ENCODE measurements at places on chromosomes 1 and 21.

GRCh38 chr1:182056601-182057366 is 4.7 kb downstream of the ZNF648 start:
- DNase-seq, result no peak

- DNase-seq, result no peak
These were observed 89.5 kb downstream of the ZC3H11B start for GRCh38 chr1:219523411-219523810.

- no peak for DNase-seq
These were observed 84.8 kb downstream of the KCND3 start for GRCh38 chr1:111904478-111905218.

DNA sequence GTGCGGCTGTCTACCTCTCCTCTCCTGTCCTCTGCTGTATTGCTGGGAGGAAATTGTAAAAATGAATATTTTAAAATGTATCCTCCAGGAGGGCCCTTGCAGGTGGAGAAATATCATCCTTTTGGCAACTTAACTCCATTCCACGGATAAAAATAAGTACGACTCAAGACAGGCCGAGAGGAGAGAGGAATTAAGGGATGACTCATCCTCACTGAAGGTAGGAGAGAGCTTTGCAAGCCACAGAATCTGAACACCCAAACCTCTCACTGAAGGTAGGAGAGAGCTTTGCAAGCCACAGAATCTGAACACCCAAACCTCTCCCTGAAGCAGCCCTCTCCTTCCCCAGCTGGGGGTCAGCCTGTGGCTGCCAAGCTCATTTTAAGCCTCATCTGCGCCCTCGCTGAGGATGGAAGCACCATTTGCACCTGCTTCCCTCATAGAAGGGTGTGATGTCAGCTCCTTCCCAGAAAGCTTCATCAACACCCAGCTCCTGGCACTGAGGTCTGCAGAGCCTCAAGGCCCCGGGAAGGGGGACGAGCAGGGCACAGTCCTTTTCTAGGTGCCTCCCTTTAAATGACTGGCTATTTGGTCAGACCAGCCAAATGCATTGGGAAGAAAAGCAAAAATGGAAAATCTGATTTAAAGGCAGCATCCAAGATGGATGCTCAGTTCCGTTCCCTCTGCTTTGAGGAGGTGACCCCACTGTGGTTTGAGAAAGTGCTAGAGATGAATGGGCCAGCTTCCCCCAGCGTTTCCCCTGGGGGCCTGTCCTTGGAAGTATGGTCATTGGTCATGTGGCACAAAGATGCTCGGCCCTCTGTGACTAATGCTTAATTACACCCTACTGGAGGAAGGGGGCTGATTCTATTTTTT is 12.9 kb upstream of the SELENON start:
- no peak for DNase-seq

- DNase-seq, result no peak
These were observed 12.2 kb downstream of the CTSS start for GRCh38 chr1:150753416-150753815.

GRCh38 chr1:147377263-147378246 is 135.1 kb downstream of the CHD1L start:
- no peak for DNase-seq

- DNase-seq, result peak; percentile 56
These were observed 11.0 kb downstream of the PRDM15 start for GRCh38 chr21:41868062-41868710.

GRCh38 chr1:235108185-235108593 is 20.4 kb downstream of the TOMM20 start:
- no peak for DNase-seq

- no peak for DNase-seq
These were observed 5.5 kb downstream of the AZIN2 start for GRCh38 chr1:33086384-33086850.

GRCh38 chr21:42093991-42094421 is 22.9 kb downstream of the UMODL1 start:
- no peak for DNase-seq

DNA sequence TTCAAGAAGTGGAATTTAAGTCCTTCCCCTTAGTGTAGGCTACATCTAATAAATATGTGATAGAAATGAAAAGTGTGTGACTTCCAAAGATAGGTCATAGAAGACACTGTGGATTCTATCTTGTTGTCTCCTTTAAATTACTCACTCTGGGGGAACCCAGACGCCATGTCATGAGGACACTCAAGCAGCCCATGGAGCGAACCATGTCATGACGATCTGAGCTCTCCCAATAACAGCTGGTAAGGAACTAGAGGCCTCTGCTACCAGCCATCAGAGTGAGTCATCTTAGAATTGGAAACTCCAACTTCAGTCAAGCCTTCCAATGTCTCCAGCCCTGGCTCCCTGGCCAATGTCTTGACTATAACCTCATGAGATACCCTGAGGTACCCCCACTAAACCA is 6.3 kb downstream of the COA7 start:
- no peak for DNase-seq

DNA sequence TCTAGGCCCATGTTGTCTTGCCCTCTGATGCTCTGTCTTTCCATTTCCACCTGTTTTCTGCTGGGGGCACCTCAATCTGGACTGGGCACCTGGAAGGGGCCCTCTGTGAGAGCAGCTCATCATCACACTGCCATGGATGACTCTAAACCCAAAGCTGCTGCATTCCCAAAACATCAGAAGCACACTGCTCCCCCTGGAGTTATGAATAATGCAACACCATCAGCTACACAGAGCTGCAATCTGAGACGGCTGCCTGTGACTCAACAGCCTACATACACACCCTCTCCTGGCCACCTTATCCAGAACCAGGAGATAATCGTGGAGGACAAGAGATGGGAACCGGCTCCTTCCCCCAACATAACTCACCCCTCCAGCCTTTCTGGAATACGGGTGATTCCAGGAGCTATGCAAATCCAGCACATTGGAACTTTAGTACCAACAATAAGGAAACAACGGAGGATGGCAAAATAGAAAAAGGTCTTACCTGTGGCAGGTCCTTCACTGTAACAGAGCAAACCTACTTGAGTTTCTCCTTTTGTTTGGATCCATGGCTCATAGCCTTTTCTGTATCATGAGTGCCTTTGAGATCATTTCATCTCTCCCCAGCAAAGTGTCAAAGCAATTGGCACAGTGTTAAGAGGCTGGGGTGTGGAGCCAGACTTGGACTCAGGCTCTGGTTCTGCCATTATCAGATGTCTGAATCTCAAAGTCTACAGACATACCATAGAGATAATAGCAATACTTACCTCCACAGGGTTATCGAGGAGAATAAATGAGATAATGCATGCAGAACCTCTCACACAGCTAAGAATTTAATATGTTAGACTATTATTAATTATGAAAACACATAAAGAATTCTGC is 29.3 kb downstream of the AK2 start:
- no peak for DNase-seq

- no peak for DNase-seq
These were observed 47.3 kb upstream of the ZP4 start for GRCh38 chr1:237938068-237938467.

DNA sequence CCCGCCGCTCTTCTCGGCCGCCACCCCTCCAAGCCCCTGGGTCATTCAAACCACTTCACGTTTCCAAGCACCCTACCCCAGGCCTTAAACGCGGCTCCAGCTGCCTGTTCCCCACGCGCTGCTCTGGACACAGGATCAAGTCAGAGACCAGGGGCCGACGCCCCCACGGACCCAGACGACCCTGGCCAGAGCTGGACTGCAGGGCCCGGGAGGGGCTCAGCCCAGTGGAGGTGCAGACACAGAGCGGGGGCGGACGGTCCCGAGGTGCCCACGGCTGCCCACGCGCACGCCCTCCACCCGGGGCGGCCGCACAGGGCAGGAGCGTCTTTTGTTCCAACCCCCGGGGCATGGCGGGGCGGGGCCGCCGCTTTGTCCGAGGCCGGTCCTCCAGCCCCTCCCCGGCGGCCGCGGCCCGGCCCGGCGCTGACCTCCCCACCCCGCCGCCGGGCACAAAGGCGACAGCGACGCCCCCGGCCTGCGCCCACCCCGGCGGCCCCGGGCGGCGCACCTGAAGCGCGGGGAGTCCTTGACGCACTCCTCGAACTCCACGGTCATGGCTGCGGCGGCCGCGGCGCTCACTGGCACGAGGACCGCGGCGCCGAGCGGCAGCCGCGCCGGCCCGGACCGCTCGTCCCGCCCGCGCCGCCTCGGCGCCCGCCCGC is 338 bp downstream of the ACAP3 start:
- DNase-seq, result no peak

GRCh38 chr1:182771187-182771984 is 18.2 kb upstream of the NPL start:
- DNase-seq, result no peak

- no peak for DNase-seq
These were observed 5.8 kb downstream of the DCAF8 start for GRCh38 chr1:160256396-160257046.

GRCh38 chr1:82731216-82731615 is 930.5 kb downstream of the ADGRL2 start:
- DNase-seq, result no peak

DNA sequence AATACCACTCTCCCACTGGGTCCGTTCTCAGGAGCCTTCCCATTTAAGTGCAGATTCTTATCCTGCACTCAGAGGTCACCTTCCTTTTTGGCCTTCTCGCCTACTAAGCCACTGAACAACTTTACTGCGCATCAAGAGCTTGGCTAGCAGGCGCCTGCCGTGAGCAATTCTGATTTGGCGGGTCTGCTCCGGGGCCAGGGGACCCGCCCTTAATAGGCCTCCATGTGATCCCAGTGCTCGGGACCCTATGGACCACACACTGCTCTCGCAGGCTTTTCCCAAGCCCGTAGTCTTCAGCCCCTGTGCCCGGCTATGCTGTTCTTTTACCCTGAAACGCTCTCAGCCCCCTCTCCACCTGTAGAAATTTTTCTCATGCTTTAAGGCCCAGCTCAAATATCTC is 45.1 kb downstream of the BCL9 start:
- no peak for DNase-seq

GRCh38 chr1:33281554-33282303 is 25.4 kb downstream of the ZNF362 start:
- DNase-seq, result no peak

DNA sequence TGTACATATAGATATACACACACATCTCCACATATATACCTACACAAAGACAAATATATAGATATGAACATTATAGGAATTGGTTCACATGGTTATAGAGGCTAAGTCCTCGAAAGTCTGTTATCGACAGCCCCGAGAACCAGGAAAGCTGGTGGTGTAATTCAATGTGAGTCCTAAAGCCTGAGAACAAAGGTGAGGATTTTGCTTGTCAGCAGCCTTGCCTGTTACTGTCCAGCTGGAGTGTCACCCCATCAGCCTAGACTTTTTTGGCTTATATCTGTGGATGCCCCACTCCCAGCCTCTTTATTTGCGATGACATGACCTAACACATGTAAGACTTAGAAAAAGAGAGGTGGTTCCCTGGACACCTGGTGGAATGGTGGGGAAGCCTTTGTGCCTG is 97.0 kb downstream of the GIPC2 start:
- no peak for DNase-seq

DNA sequence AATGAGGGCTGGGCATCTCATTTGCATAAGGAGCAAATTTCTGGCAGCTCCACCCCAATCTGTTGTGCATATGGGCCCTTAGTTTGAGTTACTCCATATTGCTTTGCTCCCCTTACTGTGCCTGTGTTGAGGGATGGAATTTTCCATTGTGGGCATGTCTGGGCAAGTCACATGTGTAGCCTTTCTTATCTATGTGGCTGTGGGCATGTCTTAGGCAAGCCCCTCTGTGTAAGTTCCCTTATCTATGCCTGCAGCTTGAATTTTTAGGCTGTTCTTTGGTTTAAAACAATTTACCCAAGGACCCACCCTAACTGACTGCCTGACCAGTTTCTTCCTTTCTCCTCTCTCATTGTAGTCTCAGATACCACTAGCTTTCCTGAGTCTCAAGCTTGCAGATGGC is 405.7 kb upstream of the NCAM2 start:
- no peak for DNase-seq

DNA sequence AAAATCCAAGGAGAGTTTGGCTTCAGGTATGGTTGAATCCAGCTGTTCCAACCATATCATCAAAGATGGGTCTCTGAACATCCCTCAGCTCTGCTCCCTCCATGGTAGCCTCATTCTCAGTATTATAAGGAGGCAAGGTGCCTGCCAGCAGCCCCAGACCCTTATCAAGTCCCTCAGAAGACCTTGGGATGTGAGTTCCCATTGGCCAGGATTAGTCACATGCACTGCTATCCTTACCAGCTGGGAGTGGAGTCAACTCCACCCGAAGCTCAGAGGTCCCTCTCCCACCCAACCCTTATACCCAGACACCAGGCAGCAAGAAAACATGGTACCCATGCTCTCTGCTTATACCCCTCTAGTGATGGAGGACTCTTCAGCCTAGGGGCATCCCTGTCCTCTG is 153.7 kb upstream of the ZBTB40 start:
- DNase-seq, result no peak

DNA sequence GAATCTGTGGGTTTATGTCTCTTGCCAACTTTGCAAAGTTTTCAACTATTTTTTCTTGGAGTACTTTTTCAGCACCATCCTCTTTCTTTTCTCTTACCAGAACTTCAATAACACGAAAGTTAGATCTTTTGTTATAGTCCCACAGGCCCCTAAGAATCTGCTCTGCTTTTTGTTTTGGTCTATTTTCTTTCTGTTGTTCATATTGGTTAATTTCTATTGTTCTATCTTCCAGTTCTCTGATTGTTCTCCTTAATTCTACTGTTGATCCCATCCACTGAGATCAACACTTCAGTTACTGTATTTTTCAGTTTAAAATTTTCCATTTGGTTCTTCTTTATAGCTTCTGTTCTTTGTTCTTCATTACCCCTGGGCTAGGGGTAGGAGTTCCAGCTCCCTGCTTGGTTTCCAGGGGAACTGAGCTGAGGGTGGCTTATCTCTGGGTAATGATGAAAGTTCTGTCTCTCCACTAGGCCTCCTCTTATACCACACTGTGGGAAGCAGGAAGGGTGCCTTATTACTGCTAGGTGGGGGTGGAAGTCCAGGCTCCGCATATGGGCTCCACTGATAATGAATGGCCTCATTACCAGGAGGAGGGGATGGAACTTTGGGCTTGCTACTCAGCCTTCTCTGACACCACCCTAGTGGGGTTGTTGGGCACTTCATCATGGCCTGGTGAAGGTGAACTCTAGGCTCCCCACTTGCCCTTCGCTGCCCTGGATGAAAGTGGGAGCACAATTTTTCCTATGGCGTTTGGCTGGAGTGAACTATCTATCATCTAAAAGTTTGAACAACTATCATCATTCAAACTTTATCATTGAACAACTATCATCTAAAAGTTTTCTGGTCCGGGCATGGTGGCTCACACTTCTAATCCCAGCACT is 39.3 kb downstream of the NAV1 start:
- no peak for DNase-seq

- DNase-seq, result no peak
These were observed 116.3 kb upstream of the OLIG2 start for GRCh38 chr21:32909393-32909792.

- DNase-seq, result no peak
These were observed 1.8 kb downstream of the ARF1 start for GRCh38 chr1:228084325-228084724.

- no peak for DNase-seq
These were observed 123.2 kb upstream of the TNFSF4 start for GRCh38 chr1:173330149-173330951.
